ENCODE measurements at places on chromosomes 2 and 18.

- no peak for DNase-seq
Observed at GRCh38 chr2:128601298-128602037, 282.8 kb upstream of the HS6ST1 start.

GRCh38 chr18:61870151-61870550 lies 22.7 kb downstream of the RNF152 start:
- DNase-seq: no peak

DNA sequence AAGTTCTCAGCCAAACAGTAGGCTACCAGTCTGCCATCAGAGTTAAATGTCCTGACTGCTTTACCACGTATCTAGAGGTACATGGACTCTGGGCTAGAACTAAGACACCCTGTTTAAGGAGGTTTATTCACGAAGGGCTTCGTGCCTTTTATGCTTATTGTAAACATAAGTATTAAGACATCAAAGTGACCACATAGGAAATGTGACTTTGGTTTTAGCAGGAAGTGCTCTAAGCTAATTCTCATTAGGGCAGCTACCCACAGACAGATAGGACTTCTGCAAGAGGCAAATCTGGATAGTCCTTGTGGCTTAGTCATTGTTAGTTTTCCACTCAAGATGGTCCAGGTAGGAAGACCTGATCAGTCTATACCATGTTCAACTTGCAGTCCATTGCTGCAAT lies 233.3 kb upstream of the MGAT5 start:
- DNase-seq: no peak

- DNase-seq: no peak
Observed at GRCh38 chr2:129334696-129335410, 644.6 kb upstream of the RAB6C start.

GRCh38 chr2:7660816-7661215 lies 743.6 kb downstream of the RNF144A start:
- DNase-seq: no peak

GRCh38 chr2:217901400-217901799 lies 101.4 kb downstream of the TNS1 start:
- no peak for DNase-seq

GRCh38 chr2:188291617-188292347 lies at the start of gene GULP1:
Gene GULP1 (plus strand): TSS chr2:188291874. CDS start chr2:188477703, 185,829 bp downstream.
- no peak for DNase-seq

- DNase-seq: no peak
Observed at GRCh38 chr2:195428673-195429072, 228.4 kb upstream of the SLC39A10 start.

DNA sequence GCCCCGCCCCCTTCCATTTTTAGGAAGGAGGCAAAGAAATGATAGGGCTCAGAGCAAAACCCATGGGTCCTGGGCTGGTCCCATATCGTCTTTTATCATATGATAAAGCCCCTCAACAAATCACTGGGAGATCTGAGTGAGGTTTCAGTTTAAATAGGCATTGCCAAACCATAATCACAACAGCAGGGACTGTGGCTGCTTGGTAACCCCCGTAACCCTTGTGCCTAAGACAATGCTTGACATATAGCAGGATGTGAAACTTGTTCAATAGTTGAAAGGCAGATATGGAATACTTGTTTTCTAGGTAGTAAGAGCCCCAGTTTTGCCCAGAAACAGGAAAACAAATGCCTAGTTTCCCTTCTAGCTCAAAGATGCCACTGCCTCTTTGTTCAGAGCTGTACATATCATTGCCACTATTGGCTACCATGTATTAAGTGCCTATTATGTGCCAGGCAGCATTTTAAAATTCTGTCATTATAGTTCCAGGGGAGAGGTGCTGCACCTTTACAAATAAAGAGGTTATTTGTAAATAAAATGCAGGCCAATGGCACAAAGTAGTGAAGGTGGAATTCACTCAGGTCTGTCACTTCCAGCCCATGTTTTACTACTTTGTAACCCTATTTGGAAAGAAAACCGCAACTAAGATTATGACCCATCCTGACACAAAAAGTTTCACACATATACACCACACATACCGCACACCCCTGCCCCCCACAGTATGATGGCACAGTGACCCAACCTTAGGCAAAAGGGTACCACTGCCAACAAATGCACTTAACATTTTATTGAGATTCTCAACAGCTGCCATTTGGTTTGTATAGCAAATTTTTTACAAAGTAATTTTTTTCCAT lies 14.2 kb downstream of the NAGK start:
- no peak for DNase-seq

- no peak for DNase-seq
Observed at GRCh38 chr2:178429336-178429735, 21.6 kb downstream of the PRKRA start.

- DNase-seq: no peak
Observed at GRCh38 chr2:25378731-25379490, 37.2 kb upstream of the DNMT3A start.

DNA sequence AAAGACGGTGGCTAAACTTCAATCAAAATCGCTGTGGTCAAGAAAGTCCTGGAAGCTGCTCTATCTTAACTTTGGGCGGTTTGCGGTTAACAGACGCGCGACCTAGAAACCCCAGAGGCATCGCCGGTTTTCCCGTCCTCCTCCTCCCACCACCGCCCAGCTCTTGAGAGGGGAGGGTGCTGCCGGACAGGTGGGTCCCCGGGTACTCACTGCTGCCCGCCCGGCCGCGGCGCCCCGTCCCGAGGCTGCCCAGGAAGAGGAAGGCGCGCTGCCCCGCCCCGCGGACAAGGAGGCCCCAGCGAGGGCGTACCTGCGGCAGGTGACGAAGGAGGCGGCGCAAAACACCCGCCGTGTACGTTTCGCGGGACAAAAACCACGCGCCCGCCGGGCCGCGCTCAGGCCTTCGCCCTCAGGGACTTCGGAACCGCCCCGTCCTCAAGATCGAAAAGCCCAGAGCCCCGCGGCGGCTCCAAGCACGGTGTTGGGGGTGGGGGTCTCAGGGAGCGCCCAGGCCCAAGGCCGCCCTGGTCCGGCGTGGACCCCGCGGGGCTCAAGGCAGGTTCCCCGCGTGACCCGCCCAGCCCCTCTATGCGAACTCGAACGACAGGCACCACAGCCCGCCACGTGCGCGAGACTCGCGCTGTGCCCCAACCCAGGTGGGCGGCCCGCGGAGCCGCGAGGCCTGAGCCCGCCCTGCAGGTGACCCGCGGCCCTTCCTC lies at the start of gene SH3YL1:
TSS of gene SH3YL1 (minus strand) at position 259 of the 719 bp plus-strand sequence. CDS start at position 211, 48 bp downstream.
- peak; percentile 40 for DNase-seq

GRCh38 chr2:69668598-69668997 lies 25.1 kb upstream of the AAK1 start:
- no peak for DNase-seq

- no peak for DNase-seq
Observed at GRCh38 chr2:75465317-75465984, 95.3 kb downstream of the EVA1A start.

GRCh38 chr2:120964819-120965218 lies 229.2 kb downstream of the GLI2 start:
- no peak for DNase-seq

DNA sequence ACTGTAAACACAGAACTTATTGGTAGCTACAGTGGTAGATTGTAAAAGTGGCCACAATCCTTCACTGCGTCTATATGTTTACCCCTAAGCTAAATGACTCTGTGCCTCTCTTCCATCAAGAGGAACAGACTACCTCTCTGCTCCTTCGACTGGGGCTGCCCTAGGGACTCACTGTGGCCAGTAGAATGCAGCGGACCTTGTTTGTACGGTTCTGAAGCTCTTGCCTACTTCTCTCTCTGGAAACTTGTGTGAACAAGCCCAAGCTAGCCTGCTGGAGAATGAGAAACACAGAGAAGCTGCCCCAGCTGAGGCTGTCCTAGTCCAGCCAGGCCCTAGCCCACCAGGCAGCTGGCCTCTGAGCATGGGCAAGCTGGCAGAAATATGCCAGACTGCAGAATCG lies 140.8 kb upstream of the SLC1A4 start:
- DNase-seq: no peak

DNA sequence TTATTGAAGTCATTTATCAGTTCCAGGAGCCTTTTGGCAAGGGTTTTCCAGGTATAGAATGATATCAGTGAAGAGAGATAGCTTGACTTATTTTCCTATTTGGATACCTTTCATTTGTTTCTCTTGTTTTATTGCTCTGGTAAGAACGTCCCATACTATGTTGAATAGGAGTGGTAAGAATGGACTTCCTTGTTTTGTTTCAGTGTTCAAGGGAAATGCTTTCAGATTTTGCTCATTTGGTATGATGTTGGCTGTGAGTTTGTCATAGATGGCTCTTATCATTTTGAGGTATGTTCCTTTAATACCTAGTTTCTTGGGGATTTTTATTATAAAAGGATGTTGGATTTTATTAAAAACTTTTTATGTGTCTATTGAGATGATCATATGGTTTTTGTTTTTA lies 87.1 kb upstream of the EPAS1 start:
- DNase-seq: no peak

- DNase-seq: no peak
Observed at GRCh38 chr2:172640389-172640788, 84.5 kb downstream of the PDK1 start.

GRCh38 chr2:127563458-127564428 lies 28.3 kb downstream of the MYO7B start:
- DNase-seq: no peak

GRCh38 chr18:63376538-63376937 lies 9.5 kb upstream of the KDSR start:
- no peak for DNase-seq

DNA sequence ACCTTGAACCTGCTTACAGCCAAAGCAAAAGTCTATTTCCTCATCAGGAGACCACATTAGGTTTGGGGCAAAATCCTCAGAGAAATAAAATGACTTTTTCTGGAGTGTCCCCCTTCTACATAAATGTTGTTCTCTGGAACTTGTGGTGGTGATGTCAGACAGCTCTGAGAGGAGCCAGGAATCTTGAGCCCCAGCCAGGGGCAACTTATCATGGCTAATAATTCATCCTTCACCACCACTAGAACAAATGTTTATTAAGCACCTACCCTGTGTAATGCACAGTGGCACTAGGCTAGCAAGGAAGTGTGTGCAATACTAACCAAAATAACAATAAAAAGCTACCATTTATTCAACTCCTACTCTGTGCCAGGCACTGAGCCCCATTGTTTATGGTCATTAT lies 9.0 kb upstream of the BMP10 start:
- DNase-seq: no peak

DNA sequence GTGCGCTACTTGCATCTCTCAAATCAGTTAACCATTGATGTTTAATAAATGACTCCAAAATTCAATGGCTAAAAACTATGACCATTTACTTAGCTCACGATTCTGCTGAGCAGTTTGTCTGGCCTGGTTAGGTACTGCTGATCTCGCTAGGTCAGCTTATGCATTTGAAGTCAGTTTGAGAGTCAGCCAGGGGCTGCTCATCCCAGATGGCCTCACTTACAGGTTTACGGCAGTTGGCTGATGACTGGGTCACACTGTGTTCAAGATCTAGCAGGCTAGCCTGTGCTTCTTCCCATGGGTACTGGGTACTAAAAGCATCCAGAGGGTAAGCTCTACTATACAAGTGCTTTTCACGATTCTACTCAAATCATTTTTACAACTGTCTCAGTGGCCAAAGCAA lies 122.1 kb downstream of the DLGAP1 start:
- DNase-seq: no peak

- no peak for DNase-seq
Observed at GRCh38 chr2:223294756-223295155, 242.8 kb downstream of the KCNE4 start.

GRCh38 chr2:213923543-213923942 lies 487.3 kb upstream of the VWC2L start:
- no peak for DNase-seq

- no peak for DNase-seq
Observed at GRCh38 chr18:6601241-6601640, 128.3 kb upstream of the ARHGAP28 start.

- DNase-seq: no peak
Observed at GRCh38 chr2:55033076-55033742, 17.0 kb downstream of the RTN4 start.

DNA sequence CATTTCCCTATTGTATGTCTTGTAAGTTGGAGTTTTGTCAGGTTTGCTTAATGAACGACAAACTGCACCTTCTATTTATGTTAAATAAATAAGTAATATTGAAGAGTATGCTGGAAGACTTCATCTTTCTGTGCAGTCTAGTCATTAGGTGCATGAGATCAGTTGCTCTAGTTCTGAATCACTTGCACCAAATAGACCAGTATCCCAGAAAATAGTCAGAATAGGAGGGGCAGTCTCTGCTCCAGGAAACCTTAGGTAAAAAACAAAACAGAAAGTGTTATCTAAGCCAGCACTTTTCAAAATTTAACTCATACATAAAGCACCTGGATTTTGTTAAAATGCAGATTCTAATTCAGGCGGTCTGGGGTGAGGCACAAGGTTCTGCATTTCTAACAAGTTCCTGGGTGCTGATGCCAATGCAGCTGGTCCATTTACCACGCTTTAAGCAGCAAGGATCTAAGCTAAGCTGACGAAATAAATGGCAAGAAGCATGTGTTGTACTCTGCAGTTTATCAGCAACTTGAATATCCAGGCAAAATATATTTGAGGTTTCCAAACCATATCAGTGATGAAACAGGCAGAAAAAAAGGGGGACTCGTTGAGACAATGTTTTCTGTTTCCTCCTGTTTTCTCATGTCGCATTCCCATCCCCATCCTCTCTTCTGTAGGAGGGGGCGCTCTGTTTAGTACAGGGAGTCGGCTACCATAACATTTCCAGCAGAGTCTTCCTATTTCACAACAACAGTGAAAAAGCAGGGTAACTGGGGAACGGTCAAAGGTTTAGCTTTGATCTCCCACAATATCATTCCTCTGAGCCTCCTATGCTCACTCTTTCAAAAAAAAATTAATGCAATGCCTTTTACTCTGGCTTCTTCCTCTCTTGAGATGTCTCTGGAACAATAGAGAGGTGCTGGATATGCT lies 106.4 kb downstream of the MBD2 start:
- no peak for DNase-seq

- no peak for DNase-seq
Observed at GRCh38 chr2:151040039-151040438, 221.6 kb downstream of the RBM43 start.

DNA sequence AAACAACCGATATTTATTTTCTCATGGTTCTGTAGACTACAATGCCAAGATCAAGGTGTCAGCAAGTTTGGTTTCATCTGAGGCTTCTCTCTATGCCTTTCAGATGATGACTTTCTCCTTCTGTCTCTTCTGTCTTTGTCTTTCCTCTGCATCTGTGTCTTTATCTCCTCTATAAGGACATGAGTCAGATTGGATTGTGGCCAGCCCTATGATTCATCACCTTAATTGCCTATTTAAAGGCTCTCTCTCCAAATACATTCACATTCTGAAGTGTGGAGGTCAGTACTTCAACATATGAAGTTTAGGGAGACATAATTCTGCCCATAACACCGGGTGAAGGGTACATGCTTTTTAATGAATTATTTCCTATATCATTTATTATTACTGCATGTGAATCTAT lies 71.2 kb upstream of the CNTNAP5 start:
- no peak for DNase-seq

GRCh38 chr18:45951016-45951714 lies 16.0 kb downstream of the EPG5 start:
- DNase-seq: no peak

Data from stimulated activated CD4-positive, alpha-beta T cell treated with anti-CD3 and anti-CD28 coated beads, Interleukin-15, amount 100 ng/mL, for 1 hour (primary cell).